ENCODE measurements at places on chromosomes 2 and 18. TPM values are rescaled to one million over a fixed set of nuclear protein-coding genes. Genes with fewer than 3 reads are reported as not detected.

Gene SUMO1
- 154 TPM for total RNA-seq

Gene SH3BP4
- total RNA-seq = 28.2 TPM

Gene CMPK2
- 0.17 TPM for total RNA-seq

Gene POU3F3
- total RNA-seq = not detected

Gene TUBA3D
- total RNA-seq = not detected

Measured in NCI-H460 (cell line).